ENCODE measurements at places on chromosomes 6 and 20. TPM values are rescaled to one million over a fixed set of nuclear protein-coding genes. Genes with fewer than 3 reads are reported as not detected.

- peak overlapping the region; percentile 98 for H3K27ac ChIP-seq
- H3K4me1 ChIP-seq, result peaks cover 12% of the 10 kb centered on the region
- no peaks in the 10 kb centered on the region for H3K27me3 ChIP-seq
- H3K36me3 ChIP-seq, result peaks cover 7% of the 10 kb centered on the region
These were observed 556 bp upstream of the SCAF8 start for GRCh38 chr6:154732538-154733182.

DNA sequence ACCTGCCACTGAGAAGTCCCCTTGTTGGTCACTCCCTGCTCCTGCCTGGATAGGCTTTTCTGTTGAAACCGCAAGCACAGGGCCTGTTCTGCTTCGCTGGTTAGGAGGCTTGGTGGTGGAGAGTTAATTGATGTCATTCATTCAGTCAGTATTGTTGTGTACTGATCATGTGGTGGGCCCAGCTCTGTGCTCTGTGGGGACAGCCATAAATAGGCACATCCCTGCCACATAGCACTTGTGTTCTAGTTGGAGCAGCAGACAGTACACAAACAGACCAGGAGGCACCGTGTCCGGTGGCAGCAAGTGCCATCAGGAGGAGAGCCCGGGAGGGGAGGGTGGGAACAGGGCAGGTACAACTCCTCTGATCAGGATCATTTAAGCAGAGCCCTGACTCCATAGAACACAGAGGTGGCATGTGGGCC, 155.2 kb upstream of the INSM1 start:
- H3K4me3 ChIP-seq, result no peak overlapping the region
- H3K36me3 ChIP-seq, result peaks cover 6% of the 10 kb centered on the region

- H3K27ac ChIP-seq, result no peak overlapping the region
- DNase-seq, result no peak
- no peaks in the 10 kb centered on the region for H3K36me3 ChIP-seq
- H3K27me3 ChIP-seq, result peaks cover 7% of the 10 kb centered on the region
These were observed 4.1 kb upstream of the TRIM27 start for GRCh38 chr6:28927846-28928245.

DNA sequence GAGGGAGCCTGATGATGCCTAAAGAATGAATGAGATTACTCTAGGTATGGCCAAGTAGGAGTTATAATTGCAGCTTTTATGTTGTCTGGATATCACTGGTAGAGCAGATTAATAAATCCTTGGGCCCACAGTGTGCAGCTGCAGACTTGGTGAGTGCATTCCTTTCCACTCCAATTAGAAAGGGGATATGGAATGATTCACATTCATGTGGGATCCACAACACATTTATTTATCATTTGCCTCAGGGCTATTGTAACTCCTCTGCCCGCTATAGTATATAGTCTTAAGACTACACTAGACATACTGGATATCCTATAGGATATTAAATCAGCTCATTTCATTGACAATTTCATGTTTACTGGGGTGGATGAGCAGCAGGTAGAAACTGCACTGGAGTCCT, 11.6 kb upstream of the HLA-G start:
- H3K27me3 ChIP-seq, result no peaks in the 10 kb centered on the region
- peaks cover 8% of the 10 kb centered on the region for H3K4me1 ChIP-seq
- DNase-seq, result no peak
- peaks cover 6% of the 10 kb centered on the region for H3K36me3 ChIP-seq

GRCh38 chr6:150813993-150814359, 51.5 kb upstream of the MTHFD1L start:
- H3K27ac ChIP-seq, result peak overlapping the region; percentile 60
- peak; percentile 76 for DNase-seq
- no peaks in the 10 kb centered on the region for H3K27me3 ChIP-seq
- peaks cover 23% of the 10 kb centered on the region for H3K4me1 ChIP-seq
- H3K36me3 ChIP-seq, result no peaks in the 10 kb centered on the region
- peak overlapping the region; percentile 7 for H3K4me3 ChIP-seq

DNA sequence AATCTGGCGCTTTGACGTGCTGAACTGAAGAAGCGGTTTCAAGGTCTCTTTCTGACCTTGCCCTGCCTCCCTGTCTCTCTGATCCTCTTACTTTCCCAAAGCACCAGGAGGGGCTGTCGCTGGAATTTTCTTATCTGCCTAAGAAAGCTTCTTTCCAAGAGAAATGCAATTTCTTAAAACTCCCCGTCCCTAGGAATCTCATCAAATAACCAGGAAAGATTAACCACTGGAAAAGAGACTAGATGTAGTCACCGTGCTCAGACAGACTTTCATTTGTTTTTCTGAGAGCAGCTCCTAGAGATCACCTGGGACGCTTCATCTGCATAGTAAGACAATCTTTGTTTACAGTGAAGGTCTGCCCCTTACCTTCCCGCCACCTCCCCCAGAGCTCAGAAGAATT, 38.6 kb downstream of the PDYN start:
- H3K4me3 ChIP-seq, result no peak overlapping the region
- no peaks in the 10 kb centered on the region for H3K4me1 ChIP-seq

Gene RHAG
- total RNA-seq, result not detected

Gene MYCT1
- total RNA-seq, result not detected

Gene MLIP
- 0.61 TPM for total RNA-seq

- no peak overlapping the region for H3K27ac ChIP-seq
- no peak overlapping the region for H3K4me3 ChIP-seq
These were observed 10.9 kb downstream of the IL20RA start for GRCh38 chr6:137033828-137034227.

Gene PI3
- total RNA-seq, result 2.8 TPM

DNA sequence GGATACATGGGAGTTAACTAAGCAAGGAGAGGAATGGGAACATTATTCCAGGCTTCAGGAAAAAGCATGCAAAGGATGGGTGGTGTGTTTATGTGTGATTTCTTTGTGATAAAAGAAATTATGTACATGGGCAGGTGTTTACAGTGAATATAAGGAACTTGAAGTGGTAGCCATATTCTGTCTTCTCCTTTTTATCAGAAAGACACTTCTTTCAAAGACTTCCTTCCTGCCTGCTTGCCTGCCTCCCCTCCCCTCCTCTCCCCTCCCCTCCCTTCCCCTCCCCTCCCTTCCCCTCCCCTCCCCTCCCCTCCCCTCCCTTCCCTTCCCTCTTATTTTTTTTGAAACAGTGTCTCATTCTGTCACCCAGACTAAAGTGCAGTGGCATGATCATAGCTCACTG, 14.4 kb downstream of the CYB5R4 start:
- DNase-seq, result no peak
- peaks cover 5% of the 10 kb centered on the region for H3K4me1 ChIP-seq
- peaks cover 5% of the 10 kb centered on the region for H3K36me3 ChIP-seq
- no peaks in the 10 kb centered on the region for H3K27me3 ChIP-seq

All from MCF 10A (cell line).